ENCODE measurements at places on chromosomes 7 and 10.

- no peak for DNase-seq
Measured at GRCh38 chr7:47385536-47386125, 196.3 kb downstream of the TNS3 start.

DNA sequence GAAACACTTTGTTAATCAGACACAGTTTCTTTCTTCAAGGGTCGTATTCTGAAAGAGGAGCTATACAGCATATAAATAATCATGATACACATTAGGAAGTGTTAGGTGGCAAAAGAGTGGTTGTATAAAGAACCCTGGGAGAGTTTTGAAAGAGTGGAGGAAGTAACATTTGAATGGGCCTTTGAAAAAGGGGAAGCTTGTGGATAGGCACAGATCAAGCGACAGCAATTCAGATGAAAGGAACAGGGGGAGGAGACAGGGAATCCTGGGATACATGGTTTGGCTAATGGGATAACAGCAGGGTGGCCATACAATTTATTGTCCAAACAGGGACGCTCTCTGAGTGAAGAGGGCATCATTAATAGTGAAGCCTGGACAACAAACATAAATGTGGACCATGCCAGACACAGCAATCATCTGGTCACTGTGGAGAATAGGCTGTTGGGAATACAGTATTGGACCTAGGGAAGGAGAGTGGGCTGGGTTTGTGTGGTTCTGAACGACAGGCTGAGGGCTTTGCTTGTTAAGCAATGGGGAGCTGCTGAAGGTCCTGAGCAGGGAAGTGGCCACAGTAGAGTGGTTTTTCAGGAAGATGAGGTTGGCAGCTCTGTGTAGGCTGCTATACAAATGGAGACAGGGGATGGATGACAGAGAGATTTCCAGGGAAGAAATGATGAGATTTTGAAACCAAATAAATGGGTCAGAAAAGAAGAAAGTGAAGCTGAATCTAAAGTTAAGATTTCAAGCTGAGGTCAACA is 75.9 kb downstream of the ICA1 start:
- no peak for DNase-seq

DNA sequence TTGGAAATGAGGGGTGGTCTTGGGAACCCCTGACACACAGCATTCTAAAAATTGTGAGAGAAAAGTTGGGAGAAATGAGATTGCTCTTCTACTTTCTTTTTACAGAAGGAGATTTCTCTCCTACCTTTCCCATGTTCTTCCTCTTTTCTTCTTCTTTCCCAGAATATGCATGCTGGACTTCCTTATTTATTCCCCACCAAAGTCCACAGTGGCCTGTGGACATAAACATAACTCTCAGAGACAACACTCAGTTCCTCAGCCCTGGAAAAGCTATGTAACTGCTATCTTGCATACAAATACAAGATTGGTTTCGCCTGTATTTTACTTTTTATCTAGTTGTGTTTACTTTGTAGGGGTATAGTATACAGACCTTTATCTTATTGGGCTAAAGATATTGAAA is 54.6 kb upstream of the C1GALT1 start:
- DNase-seq: no peak

DNA sequence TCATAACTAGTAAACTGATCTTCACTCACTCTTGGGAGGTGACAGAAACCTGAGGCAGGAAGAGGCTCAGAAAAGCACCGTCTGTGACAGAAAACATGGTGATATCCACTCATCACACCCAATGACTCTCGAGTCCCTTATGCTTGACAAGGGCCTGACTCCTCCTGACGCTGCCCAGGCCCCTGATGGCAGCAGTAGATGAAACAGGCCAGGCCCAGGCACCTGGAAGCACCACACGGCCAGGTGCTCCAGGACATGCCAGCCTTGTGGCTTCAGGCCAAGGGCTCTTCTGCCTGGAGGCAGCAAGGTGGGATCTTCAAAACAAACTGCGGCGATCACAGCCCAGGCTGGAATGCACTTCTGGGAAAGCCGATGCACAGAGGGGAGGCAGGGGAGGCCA is 89.3 kb downstream of the MAD1L1 start:
- DNase-seq: no peak

DNA sequence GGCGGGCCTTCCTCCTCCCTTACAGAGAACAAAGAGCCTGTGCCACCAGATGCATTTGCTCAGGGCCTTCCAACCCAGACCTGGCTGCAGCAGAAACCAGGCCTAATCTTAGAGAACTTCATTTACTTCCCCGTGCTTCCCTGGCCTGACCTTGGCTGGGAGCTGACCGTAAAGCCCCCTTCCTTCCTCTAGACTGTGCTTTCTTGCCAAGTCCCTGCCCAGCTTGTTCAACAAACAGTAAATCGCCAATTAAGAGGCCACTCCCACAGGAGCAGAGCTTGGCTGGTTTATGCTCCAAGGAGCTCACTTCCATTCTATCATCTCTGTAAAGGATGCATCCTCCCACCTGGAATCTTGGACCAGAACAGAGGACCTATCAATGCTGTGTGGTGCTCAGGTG is 110.9 kb downstream of the COL13A1 start:
- DNase-seq: no peak

DNA sequence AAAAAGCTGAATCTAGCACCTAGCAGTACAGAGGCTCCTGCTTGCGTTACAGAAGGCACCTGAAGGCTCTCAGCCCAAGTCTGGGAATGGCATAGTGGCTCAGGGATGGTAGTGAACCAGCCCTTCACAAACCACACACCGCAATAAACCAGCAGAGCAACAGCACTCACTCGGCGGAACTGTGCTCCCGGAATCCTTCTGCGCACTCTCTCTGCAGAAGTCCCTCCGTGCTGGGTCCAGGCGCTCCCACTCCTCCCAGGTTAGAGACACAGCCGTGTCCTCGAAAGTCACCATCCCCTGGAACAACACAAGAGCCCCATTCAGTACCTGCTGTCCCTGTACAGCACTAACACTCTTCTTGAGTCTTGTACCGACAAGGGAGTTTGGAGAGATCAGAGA is 1.5 kb downstream of the ZNF394 start:
- DNase-seq: no peak

DNA sequence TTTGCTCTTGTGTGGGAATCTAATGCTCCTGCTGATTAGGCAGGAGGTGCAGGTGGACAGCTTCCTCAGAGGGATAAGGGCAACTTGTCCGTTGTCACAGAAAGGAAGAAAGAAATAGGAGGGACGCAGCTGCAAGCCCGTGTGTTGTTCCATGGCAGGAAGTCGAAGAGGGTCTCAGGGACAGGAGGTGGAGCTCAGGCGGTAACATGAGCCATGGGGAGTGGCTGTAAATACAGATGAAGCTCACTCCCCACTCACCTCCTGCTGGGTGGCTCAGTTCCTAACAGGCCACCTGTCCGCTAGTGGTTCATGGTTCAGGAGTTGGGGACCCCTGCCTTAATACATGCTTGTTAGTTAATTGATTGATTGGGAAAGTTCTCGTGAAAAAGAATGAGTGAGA is 101.7 kb upstream of the SFMBT2 start:
- no peak for DNase-seq

GRCh38 chr10:126611303-126611702 is 59.2 kb downstream of the C10orf90 start:
- no peak for DNase-seq

- no peak for DNase-seq
Measured at GRCh38 chr7:131249003-131249402, 78.7 kb upstream of the MKLN1 start.
